ENCODE measurements at places on chromosomes 16 and 17.

DNA sequence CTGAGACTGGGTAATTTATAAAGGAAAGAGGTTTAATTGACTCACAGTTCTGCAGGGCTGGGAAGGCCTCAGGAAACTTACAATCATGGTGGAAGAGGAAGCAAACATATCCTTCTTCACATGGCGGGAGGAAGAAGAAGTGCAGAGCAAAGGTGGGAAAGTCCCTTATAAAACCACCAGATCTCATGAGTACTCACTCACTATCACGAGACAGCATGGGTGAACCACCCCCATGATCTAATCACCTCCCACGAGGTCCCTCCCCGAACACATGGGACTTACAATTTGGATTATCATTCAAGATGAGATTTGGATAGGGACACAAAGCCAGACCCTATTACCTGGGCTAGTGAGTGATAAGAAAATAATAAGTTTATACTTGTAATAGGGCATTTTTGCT lies 70.6 kb upstream of the HS3ST2 start:
- DNase-seq = no peak

DNA sequence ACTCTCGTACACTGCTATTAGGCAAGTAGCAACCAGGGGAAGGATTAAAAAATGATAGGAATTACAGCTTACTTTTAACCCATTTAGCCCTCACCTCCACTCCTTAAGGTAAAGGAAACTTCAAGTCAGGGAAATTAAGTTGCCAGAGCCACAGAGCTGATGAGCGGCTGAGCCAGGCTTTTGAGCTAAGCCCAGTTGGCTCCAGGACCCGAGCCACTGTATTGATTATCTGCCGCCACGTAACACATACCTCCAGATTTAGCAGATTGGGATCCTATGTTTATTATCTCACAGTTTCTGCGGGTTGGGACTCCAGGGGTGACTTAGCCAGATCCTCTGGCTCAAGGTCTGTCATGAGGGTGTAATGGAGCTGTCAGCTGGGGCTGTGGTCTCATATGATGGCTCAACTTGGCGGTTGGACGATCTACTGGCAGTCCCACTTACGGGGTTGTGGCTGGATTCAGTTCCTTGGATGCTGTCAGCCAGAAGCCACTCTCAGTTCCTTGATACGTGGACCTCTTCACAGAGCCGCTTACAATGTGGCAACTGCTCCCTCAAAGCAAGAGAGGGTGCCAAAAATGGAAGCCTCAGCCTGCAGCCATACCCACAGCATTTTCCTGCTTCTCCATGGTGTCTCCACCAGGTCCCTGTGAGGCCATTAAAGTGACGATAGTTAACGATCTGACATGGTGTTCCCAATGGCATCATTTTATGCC lies 57.3 kb downstream of the TMEM186 start:
- no peak for DNase-seq

DNA sequence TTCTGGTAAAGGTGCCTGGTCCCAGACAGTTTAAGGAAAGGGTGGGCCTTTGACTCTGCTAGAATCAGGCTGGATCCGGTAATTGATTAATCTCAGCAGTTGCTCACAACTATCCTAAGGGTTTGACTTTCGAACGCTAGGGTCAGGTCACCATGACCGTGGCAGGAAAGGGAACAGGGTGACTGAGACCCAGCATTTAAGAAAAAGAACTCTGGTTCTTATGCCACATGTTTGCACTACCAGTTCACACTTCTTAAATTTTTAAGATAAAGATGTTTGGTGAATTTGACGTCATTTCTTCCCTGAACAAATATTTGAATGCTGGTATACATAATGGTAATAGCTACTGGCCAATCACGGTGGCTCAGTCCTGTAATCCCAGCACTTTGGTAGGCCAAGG lies 52.2 kb downstream of the TEX14 start:
- DNase-seq = no peak

DNA sequence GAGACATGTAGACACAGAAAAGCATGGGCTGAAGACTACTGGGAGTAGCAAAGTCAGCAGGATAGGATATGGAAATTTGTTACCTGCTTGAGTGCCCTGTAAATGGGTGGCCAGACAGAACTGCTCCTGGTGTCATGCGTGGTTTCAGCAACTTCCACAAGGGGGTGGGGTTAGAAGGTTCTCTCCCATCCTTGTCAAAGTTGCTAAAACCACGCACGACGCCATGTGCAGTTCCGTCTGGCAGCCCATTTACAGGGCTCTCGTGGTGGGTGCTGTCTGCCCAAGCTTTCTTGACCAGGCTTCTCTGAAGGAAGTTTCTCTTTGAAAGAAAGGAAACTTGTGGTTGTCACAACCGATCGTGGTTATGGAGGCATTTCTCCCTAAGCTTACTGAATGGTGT lies 6.9 kb upstream of the DBNDD1 start:
- no peak for DNase-seq

DNA sequence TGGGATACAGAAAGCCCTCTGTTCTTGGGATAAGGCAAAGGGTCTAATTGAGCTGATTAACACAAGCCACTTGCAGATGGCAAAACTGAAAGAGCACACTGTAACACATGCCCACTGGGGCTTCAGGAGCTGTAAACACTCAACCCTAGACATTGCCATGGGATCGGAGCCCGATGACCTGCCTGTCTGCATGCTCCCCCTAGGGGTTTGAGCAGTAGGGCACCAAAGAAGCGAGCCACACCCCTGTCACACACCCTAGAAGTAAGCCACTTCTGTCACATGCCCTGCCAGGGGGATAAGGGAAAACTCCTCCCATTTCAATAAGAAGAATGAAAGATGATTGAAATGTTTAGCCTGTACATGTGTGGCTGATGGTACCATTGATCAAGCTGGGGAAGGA lies 81.3 kb upstream of the IRX6 start:
- DNase-seq = no peak

- no peak for DNase-seq
These were observed 89.5 kb downstream of the RAP1GAP2 start for GRCh38 chr17:2885733-2886132.

GRCh38 chr17:12229335-12229734 lies 208.7 kb downstream of the MAP2K4 start:
- DNase-seq = no peak

DNA sequence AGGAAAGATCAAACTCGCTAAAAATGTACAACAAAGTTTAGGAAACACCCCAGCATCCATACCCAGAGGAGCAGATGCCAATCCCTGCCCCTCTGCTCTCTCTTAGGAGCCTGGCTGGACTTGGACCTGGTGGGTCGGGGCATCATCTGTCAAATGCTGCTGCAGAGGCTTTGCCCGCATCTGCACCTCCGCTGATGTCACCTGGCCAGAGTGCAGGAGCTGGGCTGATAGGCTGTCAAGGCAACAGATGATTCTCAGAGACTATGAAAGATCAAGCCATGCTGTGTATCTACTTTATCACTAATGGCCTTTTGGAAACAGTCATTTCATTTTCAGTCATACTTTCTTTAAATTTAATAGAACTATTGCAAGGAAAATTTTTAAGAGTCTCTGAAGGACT lies 15.9 kb upstream of the LCMT1 start:
- no peak for DNase-seq

DNA sequence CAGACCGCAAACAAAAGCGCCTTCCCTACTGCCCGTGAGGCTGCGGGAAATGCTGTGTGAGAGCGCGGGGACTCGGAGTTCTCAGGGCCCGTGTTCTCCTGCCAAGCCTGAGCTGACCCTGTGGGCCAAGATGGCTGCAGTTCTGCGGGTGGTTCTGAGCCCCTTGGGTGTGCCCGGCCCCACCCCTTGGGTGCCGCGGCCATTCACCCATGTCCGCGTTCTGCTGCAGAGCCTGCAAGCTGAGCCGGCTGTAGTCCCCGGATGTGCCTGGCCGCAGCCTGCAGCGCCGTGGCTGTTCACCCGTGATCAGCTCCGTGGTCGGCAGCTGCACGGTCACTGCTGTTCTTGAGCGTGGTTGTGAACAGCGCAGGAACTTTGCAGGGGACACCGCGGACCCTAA lies 20.0 kb downstream of the ACSF3 start:
- no peak for DNase-seq

DNA sequence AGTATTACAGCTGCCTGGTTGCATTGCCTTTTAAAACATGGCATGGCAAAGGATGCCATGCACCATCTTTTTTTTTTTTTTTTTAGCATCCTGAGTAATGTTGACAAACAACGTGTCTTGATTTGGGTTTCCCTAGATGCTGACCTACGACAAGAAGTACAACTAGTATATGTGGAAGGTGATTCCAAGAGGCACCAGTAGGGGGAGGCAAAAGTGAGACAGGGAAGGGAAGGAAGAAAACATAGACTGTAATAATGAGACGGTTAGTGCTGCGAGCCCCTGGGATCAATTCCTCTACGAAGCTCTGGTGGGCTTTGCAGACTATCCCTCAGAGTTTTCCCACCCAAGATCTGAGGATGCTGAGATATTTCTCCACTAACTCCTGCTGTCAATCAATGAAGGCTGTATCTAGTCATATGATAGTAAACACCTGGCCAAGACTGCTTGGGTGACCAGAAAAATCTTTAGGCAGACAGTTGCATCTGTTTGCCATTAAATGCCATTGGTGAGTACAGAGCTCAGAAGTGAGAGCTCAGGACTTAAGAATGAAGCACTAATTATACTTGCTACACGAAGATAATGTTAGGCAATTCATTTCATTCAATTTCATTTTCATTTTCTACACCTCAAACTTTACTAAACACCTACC lies 458.6 kb upstream of the GOT2 start:
- DNase-seq = no peak

GRCh38 chr17:60792250-60792898 lies 114.7 kb downstream of the BCAS3 start:
- DNase-seq = no peak

DNA sequence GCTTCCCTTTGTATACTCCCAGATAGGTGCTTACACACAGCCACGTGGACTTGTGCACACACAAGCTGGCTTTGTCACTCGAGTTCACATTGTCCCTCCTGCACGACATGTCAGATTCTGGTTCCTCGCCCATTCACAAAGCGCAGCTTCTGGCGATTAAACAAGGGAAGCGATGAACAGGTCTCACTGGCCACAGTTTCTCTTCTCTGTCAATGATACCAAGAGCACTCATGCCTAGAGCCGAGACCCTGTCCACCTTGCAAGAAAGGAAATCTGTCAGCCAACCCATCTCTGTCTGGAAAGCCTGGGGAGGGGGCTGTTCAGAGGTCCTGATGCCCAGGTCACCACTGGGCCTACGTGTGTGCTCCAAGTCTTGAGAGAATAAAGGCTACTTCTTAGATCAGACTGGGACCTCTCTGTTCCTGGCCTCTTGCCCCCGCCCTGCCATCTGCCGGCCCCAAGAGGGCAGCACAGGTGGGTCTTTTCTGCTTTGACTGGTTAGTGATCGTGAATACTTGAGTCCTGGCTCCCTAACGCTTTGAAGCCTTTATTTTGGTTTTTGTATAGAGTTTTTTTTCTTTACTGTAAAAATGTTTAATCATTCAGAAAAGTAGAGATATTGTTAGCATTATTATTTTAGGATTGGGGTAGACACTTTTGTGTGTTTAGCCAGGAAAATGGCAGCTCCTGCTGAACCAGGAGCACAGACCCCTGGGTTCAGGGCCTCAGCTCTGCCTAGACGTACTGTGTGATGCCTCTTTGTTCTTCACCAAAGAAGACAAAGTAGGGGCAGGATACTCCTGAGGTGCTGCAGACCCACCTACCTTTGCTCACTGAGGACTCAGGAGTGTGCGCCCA lies 104.7 kb downstream of the MRM1 start:
- no peak for DNase-seq

DNA sequence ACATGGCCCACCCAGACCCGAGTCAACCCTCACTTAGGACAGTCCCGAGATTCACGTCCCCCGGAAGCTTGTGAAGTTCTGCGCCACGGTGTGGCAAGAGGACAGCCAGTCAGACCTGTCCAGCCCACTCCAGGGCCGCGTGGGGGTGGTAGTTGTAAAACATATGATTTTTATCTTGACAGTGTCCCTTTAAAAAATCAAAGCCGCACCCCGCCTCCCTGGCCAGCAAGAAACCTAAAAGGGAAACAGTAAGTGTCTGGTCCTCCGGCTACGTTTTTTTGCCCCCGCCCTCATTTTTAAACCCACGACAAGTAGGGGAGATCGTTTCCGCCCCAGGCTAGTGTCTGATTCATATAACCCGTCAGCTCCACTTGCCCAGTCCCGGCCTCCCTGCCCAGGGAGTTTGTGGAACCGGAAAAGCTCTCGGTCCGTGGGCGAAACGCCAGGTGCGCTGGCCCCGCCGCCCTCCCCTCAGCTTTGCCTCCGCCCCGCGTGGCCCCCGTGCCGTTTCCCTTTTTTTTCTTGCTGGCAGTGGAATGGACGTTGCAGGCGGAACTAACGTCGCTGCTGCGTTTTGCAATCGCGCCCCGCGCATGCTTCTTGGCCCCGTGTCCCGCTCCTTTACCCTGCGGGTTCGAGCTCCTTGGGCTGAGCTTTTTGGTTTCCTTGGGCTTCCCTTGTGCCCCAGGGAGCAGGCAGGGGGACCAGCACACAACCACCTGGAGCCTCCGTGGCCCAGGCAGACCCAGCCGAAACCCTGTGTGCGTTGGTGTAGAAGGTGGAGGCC lies 13.3 kb upstream of the NUDT16L1 start:
- no peak for DNase-seq

DNA sequence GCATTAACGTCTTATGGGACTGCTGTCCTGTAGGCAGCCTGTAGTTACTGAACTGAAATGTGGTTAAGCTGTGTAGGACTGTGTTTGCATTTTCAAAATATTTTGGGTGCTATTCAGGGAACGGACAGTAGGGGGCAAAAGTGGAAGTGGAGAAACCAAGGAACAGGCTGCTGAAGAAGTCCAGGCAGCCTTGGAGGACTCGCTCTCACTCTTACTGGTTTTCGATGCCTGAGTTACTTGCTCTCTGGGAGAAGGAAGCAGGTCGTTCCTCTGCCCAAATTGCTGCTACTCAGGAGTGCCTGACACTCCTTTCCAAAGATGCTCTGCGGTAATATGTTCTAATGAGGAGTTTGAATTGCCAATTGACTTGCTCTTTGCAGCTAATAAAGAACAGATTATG lies 64.5 kb upstream of the RBFOX1 start:
- no peak for DNase-seq

GRCh38 chr17:61058066-61058465 lies 341.6 kb upstream of the TBX2 start:
- no peak for DNase-seq

GRCh38 chr16:71895679-71896365 lies 491 bp downstream of the IST1 start:
- DNase-seq = peak; percentile 38

GRCh38 chr17:73255671-73256181 lies 6.0 kb downstream of the CPSF4L start:
- no peak for DNase-seq
